ENCODE measurements at places on chromosomes 2 and 18.

- no peak for DNase-seq
These were observed 28.2 kb upstream of the STAT4 start for GRCh38 chr2:191178806-191179514.

- no peak for DNase-seq
These were observed 43.2 kb downstream of the TSHZ1 start for GRCh38 chr18:75253784-75254183.

DNA sequence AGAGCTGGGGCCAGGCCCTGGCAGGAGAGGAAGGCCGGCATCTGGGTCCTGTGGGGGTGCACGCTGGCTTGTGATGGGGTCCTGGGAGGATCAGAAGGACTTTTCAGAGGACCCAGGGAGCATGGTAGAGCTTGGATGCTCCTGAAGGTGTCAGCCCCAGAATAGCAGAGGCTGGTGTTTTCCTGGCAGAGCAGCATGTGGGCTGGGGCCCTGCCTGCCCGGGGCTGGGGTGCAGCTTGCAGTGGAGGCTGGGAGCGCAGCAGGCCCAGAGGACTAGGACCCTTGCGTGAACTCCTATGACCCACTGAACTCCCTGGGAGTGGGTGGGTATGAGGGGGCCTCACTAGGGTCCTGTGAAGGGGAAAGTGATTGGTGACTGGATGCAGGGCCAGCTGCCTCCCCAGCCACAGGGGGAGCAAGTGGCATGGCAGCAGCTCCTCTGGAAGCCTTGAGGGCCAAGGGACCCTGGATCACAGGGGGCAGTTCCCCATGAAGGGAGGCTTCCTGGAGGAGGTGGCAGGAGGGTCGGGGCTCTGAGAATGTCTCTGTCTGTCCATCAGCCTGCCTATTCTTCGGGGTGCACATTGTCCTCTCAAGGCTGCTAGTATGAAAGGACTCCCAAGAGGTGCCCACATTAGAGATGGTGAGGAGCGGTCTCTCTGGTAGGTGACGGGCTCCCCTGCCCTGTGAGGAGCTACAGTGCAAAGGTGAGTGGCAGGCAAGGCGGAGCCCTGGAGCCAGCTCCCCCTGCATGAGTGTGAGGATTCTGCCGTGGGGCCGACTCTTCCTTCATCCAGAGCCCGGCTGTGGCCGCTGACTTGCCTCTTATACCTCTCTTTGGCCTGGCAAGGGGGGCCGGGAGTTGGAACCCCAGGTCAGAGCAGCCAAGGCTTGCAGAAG is 249.0 kb downstream of the DYSF start:
- DNase-seq = no peak

- DNase-seq = no peak
These were observed 21.0 kb downstream of the SPOPL start for GRCh38 chr2:138522556-138522955.

DNA sequence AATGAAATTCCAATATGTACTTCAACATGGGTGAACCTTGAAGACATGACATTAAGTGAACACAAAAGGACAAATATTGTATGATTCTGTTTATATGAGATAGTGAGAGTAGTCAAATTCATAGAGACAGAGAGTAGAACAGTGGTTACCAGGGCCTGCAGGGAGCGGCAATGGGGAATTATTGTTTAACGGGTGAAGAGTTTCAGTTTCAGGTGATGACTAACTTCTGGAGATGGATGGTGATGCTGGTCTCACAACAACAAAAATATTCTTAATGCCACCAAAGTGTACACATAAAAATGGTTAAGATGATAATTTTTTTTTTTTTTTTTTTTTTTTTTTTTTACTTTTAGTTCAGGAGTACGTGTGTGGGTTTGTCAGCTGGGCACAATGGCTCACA is 109.4 kb upstream of the TMEM200C start:
- DNase-seq = no peak

DNA sequence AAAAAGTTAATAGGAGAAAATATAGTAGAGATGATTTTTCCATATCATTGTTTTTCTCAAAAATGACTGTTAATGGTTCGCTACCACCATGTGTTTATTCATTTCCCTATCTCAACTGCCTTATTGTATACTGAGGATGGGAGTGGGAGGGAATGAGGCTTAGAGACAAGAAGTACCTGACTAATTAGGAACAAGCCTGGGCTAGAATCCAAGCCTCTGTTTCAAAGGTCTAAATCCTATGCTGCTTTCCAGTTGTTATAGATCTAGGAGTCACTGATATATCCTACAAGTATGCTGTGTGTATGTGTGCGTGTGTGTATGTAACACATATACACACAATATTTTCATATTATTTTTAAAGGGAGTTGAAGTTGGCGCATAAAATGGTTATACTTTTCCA is 465.9 kb downstream of the EPHA4 start:
- no peak for DNase-seq

DNA sequence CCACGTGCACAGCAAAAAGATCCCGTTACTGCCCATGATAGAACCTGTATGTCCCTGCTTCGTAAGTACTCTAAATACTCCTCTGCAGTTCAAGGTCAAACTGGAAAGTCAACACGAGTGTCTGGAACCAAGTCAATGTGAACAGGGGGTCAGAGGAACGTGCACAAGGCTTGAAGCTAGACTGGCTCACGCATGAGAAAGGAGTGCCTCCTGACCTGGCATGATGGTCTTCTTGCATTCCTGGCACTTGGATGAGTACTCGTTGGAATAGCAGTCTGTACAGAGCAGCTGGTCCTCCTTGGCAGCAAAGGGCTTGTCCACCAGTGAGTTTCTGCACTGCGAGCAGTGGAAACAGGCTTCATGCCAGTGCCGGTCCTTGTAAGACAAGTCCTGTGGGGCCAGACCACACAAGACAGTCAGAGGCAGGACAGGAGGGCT is 25.5 kb downstream of the FHL2 start:
- DNase-seq = no peak

DNA sequence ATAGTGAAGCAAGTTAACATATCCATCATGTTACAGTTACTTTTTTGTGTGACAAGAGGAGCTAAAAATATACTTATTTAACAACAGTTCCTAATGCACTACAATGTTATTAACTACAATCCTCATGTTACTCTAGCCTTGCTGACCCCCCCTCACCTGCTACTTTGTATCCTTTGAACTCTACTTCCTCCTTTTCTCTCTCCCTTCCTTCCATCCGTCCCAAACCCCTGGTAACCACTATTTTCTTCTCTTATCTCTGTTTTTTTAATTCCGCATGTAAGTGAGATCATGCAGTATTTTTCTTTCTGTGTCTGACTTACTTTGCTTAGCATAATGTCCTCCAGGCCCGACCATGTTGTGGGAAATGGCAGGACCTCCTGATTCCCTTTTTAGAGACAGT is 59.4 kb downstream of the NPAS2 start:
- DNase-seq = no peak

Data from SIG-M5 (cell line).